Activated B cell treated with CpG ODN at 0.5 μM for 24 hours (primary cell): ENCODE measurements at places on chromosomes 4 and X.
A peak's percentile ranks its signal among the peaks of the same experiment; 100 is the strongest.

DNA sequence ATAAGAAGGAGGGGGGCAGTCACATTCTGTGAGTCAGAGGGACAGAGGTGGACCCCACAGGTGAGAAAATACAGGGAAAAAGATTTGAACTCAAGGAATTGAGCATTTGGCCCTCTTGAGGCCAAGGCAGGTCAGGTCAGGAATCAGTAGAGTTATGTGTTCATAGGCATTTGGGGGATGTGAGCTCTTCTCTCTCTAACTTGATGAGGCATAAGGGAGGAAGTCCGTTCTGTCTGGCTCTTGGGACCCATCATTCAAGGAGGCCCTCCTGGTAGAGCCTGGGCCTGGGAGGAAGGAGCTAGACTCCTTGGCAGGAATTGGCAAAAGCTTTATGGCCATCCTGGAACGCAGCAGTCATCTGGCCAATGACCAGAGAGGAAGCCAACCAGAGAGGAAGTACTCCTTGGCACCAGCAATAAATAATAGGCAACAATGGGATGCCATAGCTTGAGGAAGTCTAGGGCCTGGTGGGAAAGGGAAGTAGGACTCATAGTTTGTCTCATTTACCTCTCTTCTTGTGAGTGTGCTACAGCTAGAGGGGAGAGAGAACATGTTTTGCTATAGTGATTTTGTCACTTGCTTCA is 53.0 kb downstream of the MSN start:
- peaks cover 64% of the 10 kb centered on the region for H3K36me3 ChIP-seq
- no peak for DNase-seq
- H3K27ac ChIP-seq: peak overlapping the region; percentile 74
- H3K4me1 ChIP-seq: peaks cover 90% of the 10 kb centered on the region
- no peaks in the 10 kb centered on the region for H3K27me3 ChIP-seq

DNA sequence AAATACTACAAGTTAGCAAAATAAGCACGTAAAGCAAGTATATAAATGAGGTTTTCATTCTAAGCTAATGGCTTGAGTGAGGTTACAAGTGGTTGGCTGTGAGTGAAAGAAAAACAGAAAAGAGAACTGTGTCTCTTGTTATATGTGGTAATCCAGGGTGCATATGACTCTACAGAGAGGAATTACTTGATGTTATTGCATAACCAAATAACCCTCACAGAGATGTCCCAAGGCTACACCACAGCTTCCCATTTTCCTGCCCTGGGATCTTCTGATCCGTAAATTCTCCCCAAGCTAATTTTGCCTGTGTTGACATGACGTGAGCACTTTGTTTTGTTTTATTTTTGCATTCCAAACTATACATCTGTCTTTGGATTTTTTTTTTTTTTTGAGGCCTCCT is 470.0 kb upstream of the INTU start:
- DNase-seq: no peak
- H3K4me1 ChIP-seq: no peaks in the 10 kb centered on the region

DNA sequence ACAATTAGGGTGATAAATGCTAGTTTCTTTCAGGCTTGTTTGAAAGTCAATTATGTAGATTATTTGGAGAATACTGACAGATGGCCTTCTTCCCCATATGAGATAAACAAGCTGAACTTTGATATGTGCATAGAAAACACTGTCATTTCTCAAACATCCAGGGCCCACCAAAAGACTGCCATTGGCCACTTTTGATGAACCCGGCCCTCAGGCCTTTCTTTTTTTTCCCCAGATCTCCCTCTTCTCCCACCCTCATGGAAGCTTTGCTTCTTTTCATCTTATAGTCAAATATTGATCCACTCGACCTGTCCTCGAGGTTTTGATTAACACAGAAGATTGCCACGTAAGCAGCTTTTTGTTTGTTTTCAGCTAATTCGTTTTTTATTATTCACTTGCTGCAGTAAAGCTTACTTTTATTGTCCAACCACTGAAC is 377.4 kb downstream of the SMARCA1 start:
- H3K36me3 ChIP-seq: no peaks in the 10 kb centered on the region
- no peaks in the 10 kb centered on the region for H3K4me1 ChIP-seq
- no peak overlapping the region for H3K4me3 ChIP-seq

DNA sequence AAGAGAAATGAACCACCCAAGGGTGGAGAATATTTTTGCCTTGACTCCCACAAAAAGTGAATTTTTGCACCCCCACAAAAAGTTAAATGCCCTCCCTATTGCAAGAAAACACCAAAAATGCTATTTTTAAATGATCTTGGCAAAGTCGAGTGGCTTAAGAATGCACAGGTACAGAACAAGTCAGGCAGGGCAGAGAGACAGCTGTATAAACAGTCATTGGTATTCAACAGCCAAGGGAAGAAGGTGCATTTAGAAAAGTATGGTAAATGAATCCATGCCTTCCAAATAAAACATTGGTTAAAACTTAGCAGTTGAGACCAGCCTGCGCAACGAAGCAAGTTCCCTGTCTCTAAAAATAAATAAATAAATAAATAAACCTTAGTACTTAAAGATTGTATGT is 169.3 kb downstream of the CHIC2 start:
- no peaks in the 10 kb centered on the region for H3K36me3 ChIP-seq
- H3K27ac ChIP-seq: no peak overlapping the region
- H3K4me3 ChIP-seq: no peak overlapping the region
- DNase-seq: no peak
- H3K4me1 ChIP-seq: no peaks in the 10 kb centered on the region

DNA sequence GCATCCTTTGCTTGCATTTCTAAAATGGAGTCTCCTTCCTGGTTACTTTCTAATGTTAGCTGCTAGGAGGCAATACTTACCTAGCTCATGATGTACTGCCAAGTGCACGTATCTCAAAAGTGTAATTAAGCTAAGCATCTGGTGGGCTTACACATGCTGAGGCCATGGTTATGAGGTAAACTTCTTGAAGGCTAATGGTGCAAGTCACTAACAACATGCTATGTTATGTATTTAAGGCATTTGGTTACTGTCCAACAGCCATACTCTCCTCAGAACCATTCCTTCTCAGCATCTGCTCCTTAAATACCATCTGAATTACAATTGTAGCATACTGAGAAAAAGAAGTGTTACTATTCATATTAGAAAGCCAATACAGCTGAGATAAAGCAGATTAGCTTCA is 318.6 kb upstream of the BMP3 start:
- H3K4me1 ChIP-seq: no peaks in the 10 kb centered on the region
- DNase-seq: no peak
- H3K4me3 ChIP-seq: no peak overlapping the region
- H3K36me3 ChIP-seq: no peaks in the 10 kb centered on the region

GRCh38 chr4:123476089-123476488 is 79.5 kb downstream of the SPRY1 start:
- no peak overlapping the region for H3K4me3 ChIP-seq
- H3K4me1 ChIP-seq: peaks cover 20% of the 10 kb centered on the region
- no peaks in the 10 kb centered on the region for H3K36me3 ChIP-seq
- no peak overlapping the region for H3K27ac ChIP-seq
- DNase-seq: no peak

DNA sequence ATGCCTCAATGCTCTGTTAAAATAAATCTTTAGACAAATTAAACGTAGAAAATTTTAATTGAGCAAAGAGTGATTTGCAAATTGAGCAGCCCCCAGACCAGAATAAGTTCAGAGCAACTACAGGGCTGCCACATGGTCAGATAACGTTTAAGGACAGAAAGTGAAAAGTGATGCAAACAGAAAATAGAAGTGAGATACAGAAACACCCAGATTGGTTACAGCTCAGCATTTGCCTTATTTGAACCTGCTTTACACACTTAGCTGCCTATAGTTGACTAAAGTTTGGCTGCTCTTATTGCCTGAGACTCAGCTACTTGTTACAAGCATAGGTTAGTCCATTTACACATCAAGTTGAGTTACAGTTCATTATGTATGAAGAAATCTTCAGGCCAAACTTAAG is 1800.8 kb upstream of the PCDH10 start:
- no peak overlapping the region for H3K27ac ChIP-seq
- no peak for DNase-seq
- H3K4me3 ChIP-seq: no peak overlapping the region
- H3K27me3 ChIP-seq: no peaks in the 10 kb centered on the region
- H3K4me1 ChIP-seq: no peaks in the 10 kb centered on the region
- H3K36me3 ChIP-seq: no peaks in the 10 kb centered on the region

DNA sequence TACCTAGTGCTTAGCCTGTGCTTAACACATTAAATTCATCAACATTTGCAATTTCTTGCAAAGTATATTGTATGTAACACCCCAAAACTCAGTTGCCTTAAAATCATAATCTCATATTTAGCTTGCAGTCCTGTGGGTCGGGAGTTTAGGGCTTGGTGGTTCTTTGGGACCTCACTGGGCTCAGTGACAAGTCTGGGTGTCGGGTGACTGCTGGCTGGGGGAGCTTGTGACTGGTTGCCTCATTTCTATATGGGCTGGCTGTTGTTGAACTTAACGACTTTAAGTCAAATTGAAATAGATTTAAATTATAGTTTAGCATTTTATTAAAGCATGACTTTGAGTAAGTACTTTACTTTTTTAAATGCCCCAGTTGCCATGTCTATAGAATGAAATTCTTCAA is 401.4 kb upstream of the NR3C2 start:
- H3K27me3 ChIP-seq: no peaks in the 10 kb centered on the region
- no peaks in the 10 kb centered on the region for H3K36me3 ChIP-seq
- H3K4me1 ChIP-seq: no peaks in the 10 kb centered on the region
- H3K27ac ChIP-seq: no peak overlapping the region

DNA sequence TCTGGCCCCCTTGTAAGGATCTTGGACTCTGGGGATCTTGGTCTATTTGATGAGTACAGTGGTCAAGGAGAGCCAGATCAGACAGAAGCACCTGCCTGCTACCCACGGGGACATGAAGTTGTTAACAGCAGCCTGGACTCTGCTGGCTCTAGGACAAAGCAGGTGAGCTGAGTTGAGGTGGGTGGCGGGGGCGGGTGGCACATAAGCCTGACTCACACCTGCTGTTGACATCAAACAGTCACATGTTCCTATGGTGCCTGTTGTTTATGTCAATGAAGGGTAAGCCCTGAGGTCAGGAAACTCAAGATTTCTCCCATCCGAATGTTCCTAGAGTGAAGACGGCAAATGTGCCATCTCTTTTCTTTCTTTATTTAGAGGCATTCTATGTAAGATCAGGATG is 50.1 kb upstream of the CLNK start:
- H3K36me3 ChIP-seq: no peaks in the 10 kb centered on the region
- no peak overlapping the region for H3K4me3 ChIP-seq
- no peaks in the 10 kb centered on the region for H3K27me3 ChIP-seq
- H3K4me1 ChIP-seq: peaks cover 41% of the 10 kb centered on the region
- H3K27ac ChIP-seq: no peak overlapping the region
- no peak for DNase-seq

DNA sequence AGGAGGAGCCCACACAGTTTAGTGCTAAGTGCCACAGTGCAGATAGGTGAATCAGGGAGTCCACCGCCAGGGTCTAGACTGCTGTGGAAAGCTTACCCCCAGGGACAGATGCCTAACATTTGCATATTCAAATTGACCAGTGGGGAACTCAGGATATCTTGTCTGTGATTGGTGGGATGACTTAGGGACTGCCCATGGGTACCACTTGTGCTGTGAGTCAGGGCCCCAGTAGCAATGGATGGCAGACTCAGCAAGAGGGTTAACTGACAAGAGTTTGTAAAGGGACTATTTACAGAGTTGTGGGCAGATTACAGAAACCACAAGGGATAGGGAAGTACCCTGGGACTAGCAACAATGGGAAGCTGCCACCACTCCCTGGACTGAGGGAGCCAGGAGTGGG is 282.1 kb downstream of the BCOR start:
- H3K27me3 ChIP-seq: peaks cover 14% of the 10 kb centered on the region
- no peak overlapping the region for H3K4me3 ChIP-seq
- peaks cover 8% of the 10 kb centered on the region for H3K4me1 ChIP-seq
- H3K27ac ChIP-seq: no peak overlapping the region
- DNase-seq: no peak

DNA sequence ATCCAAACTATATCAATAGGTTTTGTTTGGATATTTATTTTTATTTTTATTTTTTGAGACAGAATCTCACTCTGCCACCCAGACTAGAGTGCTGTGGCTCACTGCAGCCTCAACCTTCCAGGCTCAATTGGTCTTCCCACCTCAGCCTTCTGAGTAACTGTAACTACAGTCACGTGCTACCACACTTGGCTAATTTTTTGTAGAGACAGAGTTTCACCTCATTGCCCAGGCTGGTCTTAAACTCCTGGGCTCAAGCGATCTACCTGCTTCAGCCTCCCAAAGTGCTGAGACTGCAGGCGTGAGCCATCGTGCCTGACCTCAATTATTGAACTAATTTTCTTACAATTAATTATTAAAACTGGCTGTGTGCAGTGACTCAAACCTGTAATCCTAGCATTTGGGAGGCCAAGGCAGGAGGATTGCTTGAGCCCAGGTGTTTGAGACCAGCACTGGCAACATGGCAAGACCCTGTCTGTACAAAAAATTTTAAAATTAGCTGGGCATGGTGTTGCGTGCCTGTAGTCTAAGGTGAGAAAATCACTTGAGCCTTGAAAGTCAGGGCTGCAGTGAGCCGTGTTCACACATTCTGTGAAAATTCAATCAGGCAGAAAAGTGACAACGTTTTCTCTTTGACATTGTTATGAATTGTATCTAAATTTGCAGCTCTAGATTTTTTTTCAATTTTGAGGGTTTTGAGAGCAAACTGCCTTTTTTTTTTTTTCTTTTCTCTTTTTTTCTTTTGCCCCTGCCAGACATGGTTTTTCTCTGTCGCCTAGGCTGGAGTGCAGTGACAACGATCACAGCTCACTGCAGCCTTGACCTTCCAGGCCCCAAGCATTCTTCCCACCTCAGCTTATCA is 66.0 kb downstream of the UBE2K start:
- no peak overlapping the region for H3K4me3 ChIP-seq
- DNase-seq: no peak
- no peaks in the 10 kb centered on the region for H3K27me3 ChIP-seq
- peaks cover 14% of the 10 kb centered on the region for H3K4me1 ChIP-seq
- peaks cover 50% of the 10 kb centered on the region for H3K36me3 ChIP-seq
- peak overlapping the region; percentile 69 for H3K27ac ChIP-seq

- H3K4me1 ChIP-seq: peaks cover 3% of the 10 kb centered on the region
- DNase-seq: no peak
- H3K4me3 ChIP-seq: no peak overlapping the region
- H3K36me3 ChIP-seq: no peaks in the 10 kb centered on the region
- no peaks in the 10 kb centered on the region for H3K27me3 ChIP-seq
These were observed 106.4 kb downstream of the SLIT2 start for GRCh38 chr4:20358110-20358509.
